CD4-positive, alpha-beta T cell treated with Interleukin-4 for 1 hour (primary cell): ENCODE measurements at places on chromosomes 1 and 21.

DNA sequence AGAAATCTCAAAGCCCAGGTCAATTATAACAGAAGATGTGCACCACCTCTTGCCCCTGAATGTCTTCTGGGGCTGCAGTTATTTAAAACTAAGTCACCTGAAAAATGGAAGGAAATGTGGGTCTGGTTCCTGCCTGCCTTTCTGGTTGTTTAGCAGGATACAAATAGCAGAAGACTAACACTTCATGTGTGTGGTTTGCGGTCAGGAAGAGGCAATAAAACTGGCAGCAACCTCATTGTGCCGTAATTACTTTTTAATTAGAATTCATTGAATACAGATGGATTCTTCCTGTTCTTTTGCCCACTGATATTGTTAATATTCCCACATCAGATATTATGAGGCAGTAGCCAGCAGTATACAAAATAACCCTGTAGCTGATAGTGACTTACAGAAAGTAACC lies 345.7 kb downstream of the ZNF326 start:
- peak; percentile 9 for DNase-seq

GRCh38 chr1:94962409-94963265 lies 35.7 kb upstream of the CNN3 start:
- DNase-seq, result peak; percentile 28

DNA sequence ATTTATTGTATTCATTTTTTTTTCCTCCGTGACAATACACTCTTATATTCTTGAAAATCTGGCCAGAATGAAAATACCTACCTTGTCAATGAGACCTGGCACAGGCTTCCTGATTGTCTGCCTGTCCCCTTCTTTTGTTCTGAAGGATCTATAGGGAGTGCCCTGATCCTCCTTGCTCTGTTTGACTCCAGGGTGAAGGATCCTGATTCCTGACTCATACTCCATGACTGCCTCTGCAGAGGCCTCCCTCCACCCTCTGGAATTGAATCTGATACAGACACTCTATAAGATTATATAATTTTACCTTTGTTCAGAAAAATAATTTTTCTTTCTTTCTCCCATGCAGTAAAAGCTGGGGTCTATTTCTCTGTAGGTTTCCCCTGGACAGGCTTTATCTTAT lies 116.2 kb downstream of the HMCN1 start:
- DNase-seq, result no peak

- DNase-seq, result no peak
These were observed 1.4 kb downstream of the BCL10 start for GRCh38 chr1:85274969-85275453.

- peak; percentile 19 for DNase-seq
These were observed 87.7 kb downstream of the MAN1C1 start for GRCh38 chr1:25704267-25704691.

DNA sequence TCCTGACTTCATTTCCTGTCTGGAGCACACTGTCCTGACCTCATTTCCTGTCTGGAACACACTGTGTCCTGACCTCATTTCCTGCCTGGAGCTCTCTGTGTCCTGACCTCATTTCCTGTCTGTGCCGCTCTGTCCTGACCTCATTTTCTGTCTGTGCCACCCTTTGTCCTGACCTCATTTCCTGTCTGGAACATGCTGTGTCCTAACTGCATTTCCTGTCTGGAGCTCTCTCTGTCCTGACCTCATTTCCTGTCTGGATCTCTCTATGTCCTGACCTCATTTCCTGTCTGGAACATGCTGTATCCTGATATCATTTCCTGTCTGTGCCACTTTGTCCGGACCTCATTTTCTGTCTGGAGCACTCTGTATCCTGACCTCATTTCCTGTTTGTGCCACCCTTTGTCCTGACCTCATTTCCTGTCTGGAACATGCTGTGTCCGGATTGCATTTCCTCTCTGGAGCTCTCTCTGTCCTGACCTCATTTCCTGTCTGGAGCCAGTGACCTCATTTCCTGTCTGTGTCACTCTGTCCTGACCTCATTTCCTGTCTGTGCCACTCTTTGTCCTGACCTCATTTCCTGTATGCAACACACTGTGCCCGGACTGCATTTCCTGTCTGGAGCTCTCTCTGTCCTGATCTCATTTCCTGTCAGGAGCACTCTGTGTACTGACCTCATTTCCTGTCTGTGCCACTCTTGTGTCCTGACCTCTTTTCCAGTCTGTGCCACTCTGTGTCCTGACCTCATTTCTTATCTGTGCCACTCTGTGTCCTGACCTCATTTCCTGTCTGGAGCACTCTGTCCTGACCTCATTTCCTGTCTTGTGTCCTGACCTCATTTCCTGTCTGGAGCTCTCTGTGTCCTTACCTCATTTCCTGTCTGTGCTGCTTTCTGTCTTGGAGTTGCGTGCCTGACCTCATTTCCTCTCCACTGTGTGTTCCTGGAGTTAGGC lies 27.6 kb downstream of the SKI start:
- peak; percentile 94 for DNase-seq

DNA sequence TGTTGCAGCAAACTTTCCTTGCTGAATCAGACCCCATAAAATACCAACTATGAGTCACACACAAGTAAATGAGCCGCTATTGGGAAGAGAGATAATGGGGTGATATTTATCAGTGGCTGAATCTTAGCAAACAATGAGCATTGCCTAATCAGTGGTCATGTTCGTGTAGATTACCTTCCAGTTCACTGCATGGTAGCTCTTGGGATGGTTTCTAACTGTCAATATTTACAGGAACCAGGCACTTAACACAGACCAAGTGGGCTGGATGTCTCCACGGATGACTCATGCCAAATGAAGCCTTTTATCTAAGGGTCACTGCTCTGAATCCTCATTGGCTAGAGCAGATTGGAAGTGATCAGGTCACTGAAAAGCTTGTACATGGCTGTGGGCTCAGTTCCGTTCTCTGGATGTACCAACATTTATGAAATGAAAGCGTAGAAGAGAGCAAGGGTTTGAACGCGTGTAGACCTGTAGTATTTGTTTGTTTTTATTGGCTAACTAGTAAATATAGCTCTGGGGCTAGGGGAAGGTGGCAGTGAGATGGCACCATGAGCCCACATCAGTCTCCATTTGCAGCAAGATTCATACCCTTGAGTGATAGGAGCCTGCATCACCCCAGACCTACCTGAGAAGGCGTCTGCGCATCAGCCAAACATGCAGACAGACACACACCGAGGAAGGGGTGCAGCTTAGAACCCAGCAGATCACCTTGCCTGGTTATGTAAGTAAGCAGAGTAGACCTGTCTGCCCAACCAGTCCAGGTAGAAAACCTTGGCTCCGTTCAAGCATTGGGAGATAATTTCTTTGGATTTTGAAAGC lies 153.3 kb downstream of the TOMM20 start:
- DNase-seq, result no peak

DNA sequence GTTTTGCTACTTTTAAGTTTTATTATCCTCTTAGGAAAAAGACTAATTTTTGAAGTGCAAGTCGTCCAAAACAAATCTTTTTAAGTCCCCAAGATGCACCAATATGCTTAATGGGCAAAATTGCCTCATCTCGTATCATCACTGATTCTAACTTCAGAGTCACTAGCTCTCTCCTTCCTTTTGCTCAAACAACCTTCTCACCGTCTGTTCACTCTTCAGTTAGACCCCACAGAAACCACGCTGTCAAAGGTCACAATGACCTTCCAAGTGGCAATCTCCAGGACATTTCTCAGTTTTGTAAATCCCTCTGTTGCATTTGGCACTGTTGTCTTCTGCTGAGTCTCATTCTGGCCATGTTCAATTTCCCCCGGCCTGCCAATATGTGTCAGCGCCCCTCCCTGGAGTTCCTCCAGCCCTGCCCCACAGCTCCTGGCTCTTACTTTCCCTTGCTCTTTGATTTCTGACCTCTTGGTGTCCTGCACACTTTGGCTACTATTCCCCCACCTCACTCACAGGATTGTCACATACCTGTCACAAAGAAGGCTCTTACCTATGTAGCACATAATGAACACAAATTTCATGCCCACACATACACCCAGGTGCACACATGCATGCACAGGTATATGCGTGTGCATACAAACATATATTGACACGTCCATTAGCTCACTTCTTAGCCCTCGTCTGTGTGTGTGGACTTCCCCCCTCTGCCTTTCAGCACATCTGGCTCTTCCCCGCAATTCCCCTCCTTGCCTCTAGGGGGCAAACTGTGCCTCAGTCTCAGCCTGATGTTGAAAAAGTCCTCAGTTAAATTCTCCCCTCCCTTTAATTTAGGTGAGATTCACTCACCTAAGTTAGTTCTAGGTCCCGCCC lies 354.0 kb upstream of the DUSP10 start:
- peak; percentile 57 for DNase-seq

DNA sequence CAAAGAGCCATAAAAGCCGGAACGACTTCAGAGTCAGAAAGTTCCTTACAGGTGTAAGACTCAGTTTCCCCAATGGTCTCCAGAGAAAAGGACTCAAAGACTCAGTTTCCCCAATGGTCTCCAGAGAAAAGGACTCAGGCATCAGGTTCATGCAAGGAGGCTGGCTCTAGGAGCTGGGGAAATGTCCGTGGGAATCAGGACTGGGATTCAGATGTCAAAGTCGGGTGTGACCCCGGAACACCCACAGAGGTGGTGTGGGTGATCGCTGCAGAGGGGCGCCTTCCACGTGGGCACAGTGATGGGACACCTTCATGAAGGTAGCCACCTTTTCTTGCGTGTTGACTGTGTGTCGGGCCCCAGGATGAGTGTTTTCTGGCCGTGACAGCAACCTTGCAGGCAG lies 340.8 kb downstream of the NPHP4 start:
- DNase-seq, result no peak

DNA sequence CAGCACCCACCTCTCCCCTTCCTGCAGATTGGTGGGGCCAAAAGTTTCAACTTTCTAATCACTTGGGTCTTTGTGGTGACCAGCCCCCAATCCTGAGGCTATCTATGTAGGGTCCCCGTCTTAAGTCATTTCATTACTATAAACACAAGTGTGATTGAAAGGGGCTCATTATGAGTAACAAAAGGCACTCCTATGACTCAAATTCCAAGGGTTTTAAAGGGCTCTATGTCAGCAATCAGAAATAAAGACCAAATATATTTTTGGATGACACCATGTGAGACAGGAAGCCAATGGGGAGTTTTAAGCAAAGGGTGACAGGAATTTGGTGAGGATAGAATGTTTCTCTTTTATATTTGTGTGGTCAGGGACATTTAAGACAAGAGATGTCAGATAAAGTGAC lies 6.2 kb downstream of the ERO1B start:
- DNase-seq, result no peak

GRCh38 chr1:160997323-160998038 lies 23.5 kb downstream of the F11R start:
- DNase-seq, result peak; percentile 63

DNA sequence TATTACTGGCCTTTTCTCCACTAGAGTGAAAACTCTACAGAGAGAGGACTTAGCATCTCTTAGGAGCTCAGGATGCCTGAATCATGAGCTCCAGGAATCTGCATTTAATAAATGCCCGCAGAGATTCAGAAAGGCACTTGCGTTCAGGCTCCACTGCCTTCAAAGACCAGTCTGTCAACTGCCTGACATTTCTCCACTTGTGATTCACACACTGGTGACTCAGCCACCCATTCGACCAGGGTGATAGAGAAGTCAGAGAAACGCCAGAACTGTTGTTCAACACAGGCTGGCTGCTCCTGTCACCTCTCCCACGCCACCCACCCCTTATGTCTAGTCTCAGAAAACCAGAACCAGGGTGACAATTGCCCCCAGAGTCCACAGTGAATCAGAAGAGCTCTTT lies 26.9 kb upstream of the LBR start:
- DNase-seq, result peak; percentile 76

- DNase-seq, result no peak
These were observed 3901.8 kb downstream of the SRGAP2C start for GRCh38 chr1:125086611-125087010.
